Activated CD8-positive, alpha-beta T cell treated with anti-CD3 and anti-CD28 coated beads for 36 hours (primary cell): ENCODE measurements at places on chromosomes 1 and 21.

GRCh38 chr1:245715291-245715701 is 560.5 kb downstream of the KIF26B start:
- DNase-seq: no peak

DNA sequence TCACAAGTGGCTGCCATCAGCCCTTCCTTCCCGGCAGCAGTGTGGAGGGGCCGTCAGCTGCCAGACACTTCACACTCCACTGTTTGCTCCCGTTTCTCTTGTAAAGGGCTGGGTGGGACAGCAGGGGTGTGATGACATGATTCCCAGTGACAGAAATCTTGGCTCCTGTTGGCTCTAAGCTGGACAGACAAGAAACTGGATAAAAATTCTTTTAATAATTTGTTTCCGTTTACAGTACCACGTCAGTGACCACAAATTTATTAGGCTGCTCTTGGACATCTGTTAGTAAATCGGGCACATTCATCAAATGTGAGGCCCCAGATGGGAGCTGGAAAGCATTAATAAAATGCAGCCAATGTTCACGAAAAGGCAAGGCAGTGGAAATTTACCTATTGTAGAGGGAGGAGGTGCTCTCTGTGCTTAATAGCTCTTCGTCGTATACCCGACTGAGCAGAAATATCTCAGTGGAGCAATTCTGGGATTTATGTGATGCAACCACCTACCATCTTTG is 353.7 kb upstream of the GREM2 start:
- no peak for DNase-seq

GRCh38 chr1:78068681-78069283 is 23.0 kb downstream of the GIPC2 start:
- DNase-seq: no peak

GRCh38 chr1:225834417-225835329 is 24.7 kb downstream of the EPHX1 start:
- DNase-seq: no peak

DNA sequence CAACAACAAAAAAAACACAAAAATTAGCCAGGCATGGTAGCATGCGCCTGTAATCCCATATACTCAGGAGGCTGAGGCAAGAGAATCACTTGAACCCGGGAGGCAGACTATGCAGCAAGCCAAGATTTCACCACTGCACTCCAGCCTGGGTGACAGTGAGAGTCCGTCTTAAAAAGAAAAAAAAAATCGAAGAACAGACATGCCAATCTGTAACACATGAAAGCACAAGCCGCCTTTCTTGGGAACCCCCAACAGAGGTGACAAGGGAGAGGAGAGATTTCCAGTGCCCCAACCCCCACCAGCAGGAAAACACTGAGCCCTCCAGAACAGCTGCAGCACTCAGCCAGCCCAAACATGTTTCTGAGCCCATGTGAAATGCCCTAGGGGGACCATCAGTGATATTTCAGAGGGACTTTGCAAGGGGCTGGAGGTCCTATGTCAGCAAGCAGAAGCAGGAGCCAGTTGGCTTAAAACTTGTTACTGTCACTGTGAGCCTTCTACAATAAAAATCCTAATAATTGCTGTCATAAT is 14.2 kb upstream of the EFNA1 start:
- no peak for DNase-seq

DNA sequence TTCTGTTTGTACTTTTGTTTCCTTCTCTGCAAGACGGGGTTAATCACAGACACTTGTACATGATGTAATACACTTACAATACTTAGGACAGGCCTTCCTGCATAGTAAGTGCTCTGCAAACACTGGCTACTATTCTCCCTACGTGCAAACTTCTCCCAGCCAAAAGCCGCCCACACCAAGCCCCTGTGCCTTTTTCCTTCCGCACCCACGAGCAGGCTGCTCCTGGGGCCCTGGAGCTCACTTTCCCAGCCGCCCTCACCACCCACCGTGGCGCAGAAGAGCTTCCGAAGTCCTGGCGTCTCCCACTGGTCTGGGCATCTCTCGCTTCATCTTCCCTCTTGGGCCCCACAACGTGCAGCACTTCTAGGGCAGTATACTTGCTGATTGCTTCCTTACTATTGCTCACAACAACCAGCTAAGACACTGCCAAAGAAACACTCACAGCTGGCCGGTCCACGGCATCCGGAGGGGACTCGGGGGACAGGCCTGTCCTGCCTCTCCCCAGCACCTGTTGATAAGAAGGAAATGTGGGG is 22.5 kb upstream of the GPR157 start:
- DNase-seq: no peak

DNA sequence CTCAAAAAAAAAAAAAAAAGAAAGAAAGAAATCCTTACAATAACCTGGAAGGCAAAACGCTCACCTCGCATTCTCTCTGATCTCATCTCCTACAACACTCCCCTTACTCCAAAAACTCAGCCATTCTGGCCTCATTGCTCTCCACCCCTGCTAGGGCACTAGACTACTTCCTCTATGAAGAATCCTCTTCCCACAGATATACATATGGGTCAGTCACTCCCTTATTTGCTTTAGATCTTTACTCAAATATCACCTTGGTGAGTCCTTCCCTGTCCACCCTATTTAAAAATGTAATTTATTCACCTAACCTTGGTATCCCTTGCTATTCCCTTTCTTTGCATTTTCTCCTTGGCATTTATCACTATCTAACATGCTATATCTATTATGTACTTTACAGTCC is 24.6 kb upstream of the KIF1B start:
- DNase-seq: no peak

GRCh38 chr1:31939484-31940329 is 1.5 kb upstream of the PTP4A2 start:
- DNase-seq: peak; percentile 96

GRCh38 chr21:22421416-22422180 is 1423.4 kb downstream of the NCAM2 start:
- DNase-seq: peak; percentile 25
